ENCODE measurements at places on chromosomes 4 and X.

- DNase-seq, result peak; percentile 74
Observed at GRCh38 chr4:148445071-148445859, 3.1 kb upstream of the NR3C2 start.

GRCh38 chr4:98381306-98381705 lies 120.1 kb downstream of the RAP1GDS1 start:
- DNase-seq, result no peak

DNA sequence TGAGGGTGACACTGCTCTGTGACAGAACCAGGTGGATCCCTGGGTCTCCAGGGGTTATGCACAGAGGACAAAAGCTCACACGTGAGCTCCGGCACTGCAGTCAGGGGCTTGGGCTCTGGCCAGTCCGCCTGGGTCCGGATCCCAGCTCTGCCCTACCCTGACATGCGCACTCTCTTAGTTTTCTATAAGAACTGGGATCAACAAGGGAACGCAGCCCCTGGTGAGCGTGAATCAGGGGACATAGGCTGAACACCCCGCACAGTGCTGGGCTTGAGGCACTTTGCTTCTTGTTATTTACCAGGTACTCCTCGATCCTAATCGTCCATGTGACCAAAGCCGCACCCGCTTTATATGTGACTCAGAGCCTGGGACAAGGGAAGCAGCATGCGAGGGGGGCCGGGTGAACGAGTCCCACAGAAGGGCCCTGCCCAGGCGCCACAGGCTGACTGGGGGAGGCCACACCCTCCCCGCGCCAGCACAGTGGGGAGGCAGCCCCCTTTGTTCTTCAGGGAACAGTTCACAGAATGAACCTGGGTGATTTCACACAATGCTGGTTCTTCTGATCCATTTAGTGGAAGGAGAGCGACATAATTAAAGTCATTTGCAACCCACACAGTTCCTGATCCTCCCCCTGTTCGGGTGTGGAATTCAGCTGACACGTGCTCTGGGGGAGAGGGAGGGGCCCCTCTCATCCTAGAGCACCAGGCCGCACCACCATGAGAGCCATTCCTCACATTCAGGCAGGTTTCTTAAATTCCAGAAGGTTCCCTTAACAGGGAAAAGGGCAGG lies 55.5 kb downstream of the WFS1 start:
- peak; percentile 52 for DNase-seq

DNA sequence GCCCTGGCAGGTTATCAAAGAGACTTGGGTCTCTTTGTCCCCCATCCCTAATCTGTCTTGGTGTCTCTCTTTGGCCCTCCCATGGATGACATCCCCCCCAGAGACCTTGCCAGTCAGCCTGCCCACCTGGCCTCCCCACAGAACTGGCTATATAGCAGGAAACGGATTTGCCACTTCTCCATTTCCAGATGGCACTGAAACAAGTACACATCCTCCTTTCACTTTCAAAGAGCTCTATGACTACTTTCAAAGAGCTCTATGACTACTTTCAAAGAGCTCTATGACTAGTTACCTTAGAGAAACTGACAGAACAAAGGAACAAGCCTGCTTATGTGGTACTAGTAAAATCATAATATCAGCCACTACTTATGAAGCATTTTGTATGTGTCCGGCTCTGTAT lies 175.3 kb downstream of the MAML3 start:
- DNase-seq, result no peak

DNA sequence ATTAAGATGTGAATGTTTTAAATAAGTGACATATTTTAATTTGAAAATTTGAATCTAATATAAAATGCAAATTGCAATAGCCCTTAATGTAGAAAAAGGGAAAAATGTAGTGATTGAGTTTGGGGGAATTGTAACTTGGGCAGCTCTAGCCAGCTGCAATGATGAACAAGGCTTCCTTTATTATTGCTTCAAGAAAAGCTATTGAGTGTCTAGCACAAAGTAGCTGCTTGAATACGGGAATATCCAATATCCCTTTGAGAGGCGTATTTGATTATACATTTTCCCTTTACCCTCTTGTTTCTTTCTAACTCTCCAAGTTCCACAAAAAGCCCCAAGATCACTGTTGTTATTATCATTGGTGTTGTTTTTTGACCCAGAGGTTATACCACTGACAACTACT lies 21.8 kb downstream of the IL1RAPL1 start:
- no peak for DNase-seq

GRCh38 chr4:40954088-40954668 lies 204.4 kb downstream of the NSUN7 start:
- no peak for DNase-seq
